ENCODE measurements at places on chromosomes 11 and 22.

GRCh38 chr11:132973686-132974085, 558.6 kb downstream of the OPCML start:
- no peak for DNase-seq

DNA sequence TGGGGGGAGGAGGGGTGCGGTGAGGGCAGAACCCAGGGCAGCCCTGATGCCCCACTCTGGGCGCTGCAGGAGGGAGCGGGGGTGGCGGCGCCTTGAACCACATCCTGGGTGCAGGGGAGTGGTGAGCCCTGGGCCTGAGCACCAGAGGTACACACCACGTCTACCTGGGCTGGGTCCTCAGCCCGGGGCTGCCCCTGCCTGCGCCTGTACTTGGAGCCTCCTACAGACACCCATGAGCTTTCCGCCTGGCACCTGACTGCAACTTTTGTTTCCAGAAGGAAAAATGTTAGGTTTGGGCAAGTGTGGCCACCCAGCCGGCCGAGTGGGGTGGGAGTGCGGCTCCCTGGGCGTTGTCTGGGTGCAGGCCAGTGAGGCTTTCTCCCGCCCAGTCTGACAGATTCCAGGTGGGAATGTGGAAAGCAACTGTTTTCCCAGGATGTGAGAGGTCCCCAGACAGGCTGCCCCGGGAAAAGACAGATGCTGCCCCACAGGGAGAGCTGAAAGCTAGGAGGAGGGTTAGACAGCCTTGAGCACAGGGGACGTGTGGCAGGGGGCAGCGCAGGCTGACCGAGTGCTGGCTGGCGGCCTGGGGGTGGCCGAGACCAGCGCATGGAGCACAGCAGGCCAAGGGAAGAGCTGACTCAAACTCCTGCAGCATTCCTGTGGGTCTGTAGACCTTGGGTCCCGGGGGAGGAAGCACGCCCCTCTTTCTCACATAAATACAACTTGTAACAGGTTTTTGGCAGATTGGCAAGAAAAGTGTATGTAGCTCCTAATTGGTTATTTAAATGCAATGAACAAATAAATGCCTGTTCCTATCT, 44.1 kb downstream of the GNB1L start:
- DNase-seq: no peak

GRCh38 chr11:16946477-16947282, 67.5 kb downstream of the PLEKHA7 start:
- no peak for DNase-seq

DNA sequence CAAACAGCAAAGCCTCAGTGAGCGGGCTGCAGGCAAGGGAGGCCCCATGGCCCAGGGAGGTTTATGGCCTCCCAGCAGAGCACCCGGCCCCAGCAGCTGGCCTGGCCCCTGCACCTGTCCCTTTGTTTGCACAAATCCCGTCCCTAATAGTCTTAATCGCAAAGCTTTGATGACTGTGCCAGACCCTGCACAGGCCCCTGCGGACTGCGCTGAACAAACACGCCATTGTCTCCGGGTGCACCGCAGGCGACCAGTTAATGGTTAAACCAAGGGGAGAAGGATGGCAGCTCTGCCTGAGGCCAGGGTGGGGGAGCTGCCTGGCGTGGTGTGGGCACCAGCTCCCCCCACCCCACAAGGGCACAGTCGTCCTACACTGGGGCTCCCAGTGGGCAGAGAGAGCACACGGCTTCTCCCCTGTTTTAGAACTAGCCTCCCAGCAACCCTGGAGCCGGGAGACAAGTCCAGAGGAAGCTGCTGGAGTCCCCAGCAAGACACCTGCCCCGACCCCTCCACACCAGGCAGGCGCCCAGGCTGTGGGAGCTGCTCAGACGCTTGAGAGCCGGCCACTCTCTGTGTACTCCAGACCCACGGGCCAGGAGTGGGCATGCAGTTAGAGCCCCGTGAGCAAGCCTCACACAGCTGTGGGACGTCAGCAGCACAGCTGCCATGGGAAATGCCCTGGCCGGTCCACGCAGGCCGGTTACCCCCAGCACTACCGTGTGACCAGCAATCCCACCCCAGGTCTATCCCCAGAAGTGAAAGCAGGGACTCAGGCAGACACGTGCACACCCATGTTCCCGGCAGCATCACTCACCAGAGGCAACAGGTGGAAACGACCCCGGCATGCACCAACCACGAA, 39.7 kb upstream of the TH start:
- DNase-seq: no peak

DNA sequence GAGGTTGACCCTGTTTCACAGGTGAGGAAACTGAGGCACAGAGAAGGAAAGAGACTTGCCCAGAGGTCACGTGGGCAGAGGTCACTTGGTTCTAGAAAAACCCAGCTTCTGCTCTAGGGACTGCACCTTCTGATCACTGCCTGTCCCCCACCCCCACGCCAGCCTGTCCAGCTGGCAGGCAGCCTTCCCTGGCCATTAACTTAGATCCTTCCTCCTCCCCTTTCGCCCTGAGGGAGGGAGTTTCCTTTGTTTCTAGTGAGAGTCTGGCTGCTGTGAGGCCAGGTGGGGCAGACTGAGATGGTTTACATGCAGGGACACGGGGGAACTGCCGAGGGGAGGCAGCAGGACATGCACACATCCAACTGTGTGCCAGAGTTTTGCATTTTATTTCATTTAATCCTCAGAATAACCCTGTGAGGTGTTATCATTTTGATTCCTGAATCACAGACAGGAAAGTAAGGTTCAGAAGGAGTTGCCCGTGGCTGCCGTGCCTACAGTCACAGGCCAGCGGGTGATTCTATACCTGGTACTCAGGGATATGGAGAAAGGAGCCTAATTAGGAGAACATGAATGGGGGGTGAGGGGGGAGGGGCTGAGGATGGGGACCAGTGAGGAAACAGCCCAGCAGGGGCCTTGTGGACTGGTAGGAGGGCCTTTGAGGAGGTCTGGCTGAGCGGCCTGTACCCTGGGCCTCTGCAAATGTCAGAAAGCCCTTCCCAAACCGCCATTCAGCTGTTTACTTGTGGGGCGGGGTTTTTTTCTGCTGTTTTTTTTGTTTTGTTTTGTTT, 3.4 kb downstream of the FAM83F start:
- DNase-seq: no peak

- no peak for DNase-seq
These were observed 43.4 kb downstream of the FAT3 start for GRCh38 chr11:92267968-92268367.

- no peak for DNase-seq
These were observed 15.3 kb downstream of the IL10RA start for GRCh38 chr11:118001494-118001971.

All from T-helper 9 cell (primary cell).